ENCODE measurements at places on chromosomes 7 and 10.

- DNase-seq: no peak
Observed at GRCh38 chr10:12835709-12836108, 165.8 kb downstream of the CCDC3 start.

DNA sequence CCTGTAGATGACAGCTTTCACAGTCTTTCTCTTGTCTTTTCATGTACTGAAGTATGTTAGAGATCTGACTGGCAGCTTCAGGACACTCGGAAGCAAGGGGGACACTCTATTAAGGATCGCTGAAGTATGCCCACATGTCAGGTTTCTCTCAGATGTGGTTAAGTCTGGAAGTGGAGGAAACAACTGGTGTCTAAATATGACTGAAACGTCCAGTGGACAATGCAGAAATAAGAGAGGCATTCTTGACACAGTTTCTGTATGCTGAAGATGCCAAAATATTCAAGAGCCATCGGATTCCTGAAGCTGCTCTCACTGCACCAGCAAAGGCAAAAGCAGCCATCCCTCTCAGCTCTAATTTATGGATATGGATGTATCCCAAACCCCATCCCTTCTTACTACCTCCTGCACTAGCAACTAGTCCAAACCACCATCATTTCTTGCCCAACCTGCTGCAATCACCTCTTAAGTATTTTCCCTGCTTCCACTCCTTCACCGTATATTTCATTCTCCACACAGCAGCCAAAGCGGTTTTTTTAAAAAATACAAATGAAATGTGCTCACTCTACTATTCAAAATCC lies 113.4 kb downstream of the REEP3 start:
- no peak for DNase-seq

DNA sequence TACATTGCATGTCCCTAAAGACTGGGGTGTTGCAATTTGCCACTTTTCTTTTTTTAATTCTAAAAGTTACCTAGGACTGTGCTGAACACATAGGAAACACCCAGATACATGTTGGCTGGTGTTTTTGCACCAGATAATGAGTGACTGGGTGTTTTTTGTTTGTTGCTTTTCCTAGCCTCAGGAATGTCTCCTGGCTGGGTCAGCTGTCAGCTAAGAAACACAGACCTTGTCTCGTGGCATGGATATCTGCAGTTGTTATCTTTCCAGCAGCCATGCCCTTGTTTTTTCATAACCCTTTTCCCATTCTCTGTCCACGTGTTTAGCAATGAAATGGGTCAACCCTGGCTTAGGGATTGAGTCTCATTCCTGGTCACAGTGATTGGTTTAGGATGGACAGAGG lies 433.9 kb upstream of the ZMIZ1 start:
- DNase-seq: no peak

GRCh38 chr7:6612819-6613218 lies 2.6 kb upstream of the ZNF853 start:
- DNase-seq: no peak

DNA sequence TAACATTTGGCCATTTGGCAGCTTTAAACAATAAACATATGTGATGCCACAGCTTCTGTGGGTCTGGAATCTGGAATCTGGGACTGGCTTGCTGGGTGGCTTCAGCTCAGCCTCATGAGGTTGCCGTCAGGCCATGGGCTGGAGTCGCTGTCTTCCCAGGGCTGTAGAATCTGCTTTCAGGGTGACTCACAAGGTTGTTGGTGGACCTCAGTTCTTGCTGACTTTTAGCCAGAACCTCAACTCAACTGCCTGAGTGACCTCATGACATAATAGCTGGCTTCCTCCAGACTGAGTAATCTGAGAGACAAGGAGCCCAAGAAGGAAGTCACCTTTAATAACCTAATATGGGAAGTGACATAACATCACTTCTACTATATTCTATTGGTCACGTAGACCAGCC lies 44.6 kb upstream of the TSPAN13 start:
- no peak for DNase-seq

DNA sequence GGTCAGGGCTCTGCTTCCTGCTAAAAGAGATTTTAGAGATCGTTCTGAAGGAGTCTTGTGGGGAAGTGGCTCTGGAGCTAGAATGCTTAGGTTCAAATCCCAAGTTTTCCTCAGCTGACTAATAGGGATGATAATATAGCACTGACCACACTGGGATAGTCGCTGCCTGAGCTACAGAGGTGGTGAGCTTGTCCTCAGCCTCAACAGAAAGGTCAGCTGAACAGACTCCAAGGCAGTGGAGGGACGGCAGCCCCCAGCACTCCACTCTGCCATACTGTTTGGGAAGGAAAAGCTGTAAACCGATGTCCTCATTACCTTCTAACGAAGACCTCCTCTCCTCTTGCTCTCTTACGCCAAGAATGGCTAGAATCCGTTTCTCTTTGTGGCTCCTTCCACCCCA lies 36.2 kb downstream of the KAT6B start:
- DNase-seq: no peak

DNA sequence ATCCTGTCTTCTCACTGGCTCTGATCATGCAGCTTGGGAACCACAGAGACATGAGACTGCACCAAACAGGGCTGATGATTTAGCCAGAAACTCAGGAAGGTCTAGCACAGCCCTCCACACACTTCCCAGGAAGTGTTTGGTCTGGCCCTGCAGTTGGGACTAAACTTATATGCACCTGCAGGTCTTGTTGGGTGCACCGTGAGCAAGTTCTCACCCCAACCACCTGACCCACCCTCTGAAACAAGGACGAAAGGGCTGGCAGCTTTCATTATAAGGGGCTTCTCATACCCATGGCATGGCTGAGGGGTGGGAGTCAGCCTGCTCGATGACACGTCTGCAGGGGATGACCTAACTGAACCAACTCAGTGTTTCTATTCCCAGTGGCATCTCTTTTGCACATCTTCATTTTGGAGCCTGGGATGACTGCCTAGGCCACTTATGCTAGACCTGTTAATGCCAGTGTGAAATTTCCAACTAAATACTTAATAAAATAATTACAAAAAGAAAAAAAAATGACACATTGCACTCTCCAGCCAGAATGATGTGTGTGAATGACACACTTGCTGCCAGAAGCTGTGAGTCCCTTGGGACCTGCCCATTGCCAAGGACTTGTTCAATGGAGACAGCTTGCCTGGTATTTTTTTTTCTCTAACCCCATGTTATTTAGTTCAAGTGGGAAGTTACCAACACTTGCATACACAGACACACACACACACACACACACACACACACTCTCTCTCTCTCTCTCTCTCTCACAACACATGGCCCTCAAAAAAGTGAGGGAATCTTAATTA lies 102.6 kb downstream of the NEURL1 start:
- DNase-seq: no peak

GRCh38 chr7:21463524-21463923 lies 35.6 kb downstream of the SP4 start:
- no peak for DNase-seq

- no peak for DNase-seq
Observed at GRCh38 chr10:16989826-16990293, 139.8 kb downstream of the CUBN start.

- no peak for DNase-seq
Observed at GRCh38 chr10:124386186-124387077, 32.3 kb downstream of the OAT start.

GRCh38 chr7:74178632-74179031 lies 4.5 kb downstream of the EIF4H start:
- no peak for DNase-seq

Data from stimulated activated CD8-positive, alpha-beta memory T cell treated with anti-CD3 and anti-CD28 coated beads, Interleukin-7, amount 100 ng/mL, for 1 hour (primary cell).